Stimulated activated CD8-positive, alpha-beta memory T cell treated with anti-CD3 and anti-CD28 coated beads, Interleukin-4, amount 100 ng/mL, for 4 hours (primary cell): ENCODE measurements at places on chromosomes 2 and 18.

DNA sequence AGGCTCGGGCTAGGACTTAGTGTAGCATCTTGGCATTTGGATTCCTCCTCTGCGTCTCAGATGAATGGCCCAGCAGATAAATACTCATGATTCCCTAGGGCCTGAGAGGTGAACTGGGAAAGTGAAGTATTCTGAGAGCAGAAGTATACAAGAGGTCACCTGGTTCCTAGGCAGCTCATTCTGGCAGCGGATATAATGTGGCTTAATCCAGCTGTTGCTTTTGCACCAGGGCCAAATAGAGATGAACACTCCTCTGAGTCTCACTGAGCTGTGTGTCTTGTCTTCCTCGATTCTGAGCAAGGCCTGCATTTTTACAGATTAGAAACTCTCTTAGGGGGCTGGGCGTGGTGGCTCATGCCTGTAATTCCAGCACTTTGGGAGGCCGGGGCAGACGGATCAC, 196.1 kb downstream of the SLC4A3 start:
- DNase-seq, result no peak

- no peak for DNase-seq
Observed at GRCh38 chr2:30612371-30612770, 165.3 kb downstream of the LCLAT1 start.

- no peak for DNase-seq
Observed at GRCh38 chr2:200336980-200337615, 30.6 kb downstream of the SPATS2L start.

DNA sequence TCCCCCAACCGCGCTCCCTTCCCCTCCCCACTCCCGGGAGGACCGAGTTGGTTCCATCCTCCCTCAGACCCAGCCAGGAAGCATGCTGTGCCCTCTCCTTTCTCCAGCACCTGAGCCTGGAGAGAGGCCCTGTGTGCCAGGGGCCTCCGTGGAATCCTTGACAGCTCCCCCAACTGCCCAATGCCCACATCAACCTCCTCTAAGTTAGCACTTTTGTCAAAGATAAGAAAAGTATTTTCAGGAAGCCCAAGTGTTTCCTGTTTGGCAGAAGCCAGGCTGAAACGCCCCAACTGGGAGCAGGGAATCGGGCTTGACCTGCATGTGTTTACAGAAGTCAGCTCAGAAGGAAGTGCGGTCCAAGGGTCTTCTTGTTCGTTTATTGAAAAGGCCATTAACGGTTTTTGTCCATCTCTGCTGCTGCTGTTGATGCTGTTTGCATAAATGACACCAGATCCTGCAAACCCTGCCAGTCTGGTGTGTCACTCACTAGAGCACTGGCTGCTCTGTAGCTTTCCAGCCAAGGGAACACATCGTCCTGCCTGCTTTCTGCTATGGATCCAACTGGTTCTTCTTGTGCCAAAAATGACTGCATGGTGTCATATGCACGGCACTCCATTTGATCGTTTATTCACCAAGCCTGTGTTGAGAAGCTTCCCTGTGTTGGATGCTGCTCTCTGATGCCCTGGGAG, 35.4 kb upstream of the COL6A3 start:
- DNase-seq, result no peak

GRCh38 chr2:8577573-8577972, 104.3 kb upstream of the ID2 start:
- no peak for DNase-seq

DNA sequence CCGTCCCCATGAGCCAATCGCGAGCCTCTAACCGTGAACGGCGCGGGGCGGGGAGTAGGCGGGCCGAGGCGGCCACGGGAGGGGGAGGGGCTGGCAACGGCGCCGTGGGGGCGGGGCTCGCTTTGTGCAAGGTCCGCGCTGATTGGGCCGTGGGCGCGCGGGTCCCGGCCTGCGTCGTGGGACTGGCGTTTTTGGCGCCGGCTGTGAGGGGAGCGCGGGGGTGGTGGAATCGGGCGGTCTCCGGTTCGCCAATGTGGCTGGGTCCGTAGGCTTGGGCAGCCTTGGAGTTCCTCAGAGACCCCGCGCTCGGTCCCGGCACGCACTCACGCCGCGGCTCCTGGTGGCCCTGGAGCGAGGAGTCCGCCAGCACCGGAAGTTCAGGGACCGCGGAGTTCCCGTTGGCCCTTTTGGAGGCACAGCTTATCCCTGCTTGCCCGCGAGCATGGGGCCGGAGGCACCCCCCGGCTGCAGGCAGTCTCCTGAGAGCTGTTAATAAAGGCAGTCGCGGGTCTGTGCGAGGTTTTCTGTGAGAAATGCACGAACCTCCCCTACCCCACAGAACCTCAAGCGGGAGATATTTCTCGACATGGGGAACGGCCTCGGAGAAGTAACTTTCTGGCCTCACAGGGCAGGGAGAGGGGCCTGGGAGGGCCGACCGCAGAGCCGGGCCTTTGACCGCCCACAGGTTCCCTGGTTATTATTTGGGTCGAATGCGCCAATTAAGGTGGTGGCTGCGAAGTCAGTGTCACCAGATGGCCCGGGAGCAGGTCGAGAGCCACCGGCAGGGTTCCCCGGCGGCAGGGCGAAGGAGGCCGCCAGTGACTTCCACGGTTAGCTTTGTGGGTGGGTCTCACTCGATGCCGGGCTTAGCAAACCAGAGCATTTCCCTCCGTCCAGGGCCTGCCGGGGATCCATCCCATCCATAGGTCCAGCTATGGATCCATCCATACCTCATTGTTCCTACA, 574 bp upstream of the NCL start:
- DNase-seq, result peak; percentile 97

DNA sequence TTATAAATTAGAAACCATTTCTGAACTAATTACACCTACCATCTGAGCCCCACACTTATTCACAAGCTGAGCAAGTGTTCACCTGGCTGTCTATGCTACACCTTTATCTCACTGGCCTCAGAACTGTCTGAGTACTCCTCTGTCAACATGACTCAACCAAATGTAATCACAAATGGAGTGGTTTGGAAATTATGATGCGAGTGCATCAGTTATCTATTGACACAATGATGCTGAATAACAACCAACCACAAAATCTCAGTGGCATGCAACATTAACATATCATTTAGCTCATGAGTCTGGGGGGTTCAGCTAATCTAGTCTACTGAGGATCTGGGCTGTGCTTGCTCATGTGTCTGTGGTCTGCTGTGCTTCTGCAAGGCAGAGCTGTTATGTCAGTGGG, 184.2 kb upstream of the NXPH2 start:
- DNase-seq, result no peak

GRCh38 chr2:19225126-19225525, 133.3 kb downstream of the OSR1 start:
- DNase-seq, result no peak

GRCh38 chr2:140417504-140417903, 1637.3 kb upstream of the NXPH2 start:
- DNase-seq, result no peak

GRCh38 chr2:165024199-165024598, 68.9 kb upstream of the SLC38A11 start:
- no peak for DNase-seq

- no peak for DNase-seq
Observed at GRCh38 chr2:54559593-54560145, 103.5 kb downstream of the SPTBN1 start.

GRCh38 chr2:165952741-165953211, 800 bp downstream of the TTC21B start:
- DNase-seq, result no peak

DNA sequence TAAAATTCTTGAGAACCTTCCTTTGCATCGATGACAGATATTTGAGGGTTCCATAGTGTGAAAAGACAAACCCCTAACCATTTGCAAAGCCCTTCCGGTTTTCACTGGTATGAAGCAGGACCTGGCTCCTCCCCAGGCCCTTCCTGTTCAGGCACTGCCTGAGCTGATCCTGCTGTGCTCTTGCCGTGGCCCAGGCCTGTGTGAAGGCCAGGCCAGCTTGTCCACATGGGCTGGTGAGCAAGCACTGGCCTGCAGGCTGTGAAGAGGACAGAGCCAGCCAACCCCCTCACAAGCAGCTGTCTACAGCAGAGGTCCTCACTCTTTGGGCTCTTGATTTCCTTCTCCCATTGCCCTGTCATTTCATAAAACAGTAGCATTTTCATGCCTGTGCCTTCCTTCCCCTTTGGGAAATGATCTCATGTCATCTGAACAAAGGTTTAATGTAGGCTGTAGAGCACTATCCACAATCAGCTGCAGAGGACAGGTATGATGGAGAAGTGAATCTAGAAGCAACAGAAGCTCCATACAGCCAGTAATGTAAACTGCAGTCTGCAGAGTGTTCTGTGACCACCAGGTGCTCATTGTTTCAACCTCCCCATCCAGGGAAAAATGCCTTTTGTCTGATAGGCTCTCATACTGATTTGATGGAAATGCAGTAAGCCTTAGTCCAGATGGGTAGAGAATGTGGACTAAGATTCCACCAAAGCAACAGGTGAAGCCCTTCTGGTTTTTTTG, 19.8 kb downstream of the MPHOSPH10 start:
- DNase-seq, result no peak

DNA sequence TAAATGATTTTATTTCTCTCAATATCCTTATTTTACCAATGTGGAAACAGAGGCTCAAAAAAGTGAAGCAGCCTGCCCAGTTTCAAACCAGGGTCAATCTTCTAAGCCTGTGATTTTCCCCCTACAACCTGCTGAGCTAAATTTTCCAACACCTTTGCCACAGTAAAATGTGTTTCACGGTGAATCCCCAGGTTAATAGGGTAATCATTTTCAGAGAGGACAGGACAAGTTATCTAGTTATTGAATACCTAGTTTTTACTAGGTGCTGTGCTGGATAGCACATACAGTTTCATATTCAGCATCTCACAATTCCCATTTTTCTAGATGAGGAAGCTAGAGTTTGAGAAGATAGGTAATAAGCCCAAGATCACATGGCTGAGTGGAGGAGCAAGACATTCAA, 236.6 kb downstream of the PTH2R start:
- DNase-seq, result no peak

DNA sequence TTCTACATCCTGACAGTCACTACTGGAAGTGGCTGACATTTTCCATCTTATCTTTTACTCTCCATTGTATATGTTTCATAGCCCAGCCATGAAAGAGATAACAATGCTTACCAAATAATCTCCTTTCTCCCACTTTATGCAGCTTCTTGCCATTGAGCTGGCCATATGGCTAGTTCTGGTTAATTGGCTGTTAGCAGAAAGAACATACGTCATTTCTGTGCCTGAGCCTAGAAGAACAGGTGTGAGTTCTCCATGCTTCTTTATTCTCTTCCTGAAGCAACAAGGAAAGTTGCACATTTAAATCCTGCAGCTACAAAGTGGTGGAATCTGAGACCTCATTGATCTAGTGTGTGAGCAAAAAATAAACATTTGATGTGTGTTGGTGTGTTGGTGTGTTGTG, 82.0 kb upstream of the FSHR start:
- DNase-seq, result no peak

DNA sequence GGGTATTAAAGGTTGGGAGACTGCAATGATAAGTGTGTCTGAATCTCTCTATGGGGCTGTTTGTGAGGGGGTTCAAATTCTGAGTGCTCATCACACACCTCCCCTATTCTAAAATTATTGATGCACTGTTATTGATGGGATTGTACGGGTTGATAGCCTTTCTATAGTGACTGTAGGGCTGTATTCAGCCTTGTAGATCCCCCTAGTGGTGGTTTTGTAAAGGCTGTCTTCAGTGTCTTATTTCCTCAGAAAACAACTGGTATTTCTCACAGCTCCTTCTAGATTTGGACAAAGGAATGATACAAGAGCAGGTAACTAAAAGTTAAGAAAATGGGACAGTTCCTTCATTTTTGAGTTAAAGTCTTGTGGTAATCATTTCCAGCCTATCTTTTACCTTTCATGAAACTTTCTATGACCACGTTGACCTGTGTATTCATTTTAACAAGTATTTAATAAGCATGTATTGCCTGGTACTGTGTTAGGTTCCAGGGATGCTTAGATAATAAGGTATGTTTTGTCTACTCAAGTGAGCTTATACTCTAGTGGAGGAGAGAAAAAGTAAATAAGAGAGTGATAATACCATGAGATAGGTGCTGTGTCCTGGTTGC, 21.2 kb downstream of the SMAD4 start:
- DNase-seq, result no peak

DNA sequence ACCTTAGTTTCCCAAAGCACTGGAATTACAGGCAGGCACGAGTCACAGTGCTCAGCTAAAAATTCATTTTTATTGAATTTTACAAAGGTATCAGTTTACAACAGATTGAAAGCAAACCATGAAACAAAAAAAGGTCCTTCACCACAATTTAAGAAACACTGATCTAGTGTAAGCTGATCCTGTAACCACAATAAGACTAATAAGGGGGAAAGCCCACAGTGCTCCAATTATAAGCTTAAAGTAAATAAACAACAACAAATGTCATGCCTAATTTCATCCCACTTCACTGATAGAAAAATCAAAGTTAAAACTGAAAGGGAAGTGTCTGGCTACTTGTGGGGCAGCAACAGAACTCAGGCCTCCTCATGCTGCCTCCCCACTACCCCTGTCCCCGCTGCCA, 49.2 kb downstream of the ICA1L start:
- no peak for DNase-seq

DNA sequence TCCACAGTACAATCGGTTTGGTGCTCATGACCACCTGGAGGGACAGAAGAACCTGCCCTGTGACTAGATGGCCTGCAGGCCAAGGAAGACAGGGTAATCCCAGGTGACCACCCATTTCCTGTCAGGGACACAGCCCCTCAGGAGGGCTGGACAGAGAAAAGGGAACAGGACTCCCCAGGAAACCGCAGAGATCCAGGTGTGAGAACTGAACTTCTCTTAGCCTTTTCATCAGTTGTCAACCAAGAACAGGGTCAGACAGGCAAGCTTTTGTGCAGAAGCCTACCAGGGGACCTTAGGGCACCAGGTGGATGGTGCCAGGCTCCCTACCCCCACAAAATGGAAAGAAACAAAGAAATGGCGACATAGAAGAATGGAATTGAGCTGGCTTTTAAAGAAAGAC, 132.3 kb downstream of the HDAC4 start:
- no peak for DNase-seq

GRCh38 chr2:67268797-67269196, 128.3 kb upstream of the ETAA1 start:
- no peak for DNase-seq

GRCh38 chr2:203887677-203888076, 20.1 kb downstream of the CTLA4 start:
- DNase-seq, result no peak

DNA sequence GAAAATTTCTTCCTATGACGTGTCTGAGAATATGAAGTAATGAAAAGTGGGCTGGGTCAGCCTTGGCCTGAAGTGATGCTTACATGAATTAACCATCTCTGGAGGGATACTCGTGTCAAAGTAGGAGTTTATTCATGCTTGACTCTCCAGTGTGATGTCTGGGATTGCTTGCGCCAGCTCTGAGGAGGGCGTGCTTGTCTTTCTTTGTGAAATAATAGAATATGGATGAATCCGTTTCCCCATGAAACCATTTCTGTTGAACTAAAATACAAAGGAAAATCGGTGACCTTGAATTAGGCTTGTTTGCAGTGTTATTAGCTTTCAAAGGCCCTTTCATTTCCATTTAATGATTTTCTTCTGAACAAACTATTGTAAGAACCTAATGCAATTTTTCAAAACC, 77.9 kb downstream of the EML6 start:
- DNase-seq, result no peak

- no peak for DNase-seq
Observed at GRCh38 chr18:9827793-9828505, 57.8 kb upstream of the TXNDC2 start.
